CD4-positive, alpha-beta memory T cell (primary cell): ENCODE measurements at places on chromosomes 3 and 15.

- no peaks in the 10 kb centered on the region for H3K36me3 ChIP-seq
- H3K4me1 ChIP-seq, result no peaks in the 10 kb centered on the region
- H3K27ac ChIP-seq, result no peak overlapping the region
- no peak overlapping the region for H3K4me3 ChIP-seq
These were observed 527.7 kb upstream of the TGFBR2 start for GRCh38 chr3:30078736-30079135.

DNA sequence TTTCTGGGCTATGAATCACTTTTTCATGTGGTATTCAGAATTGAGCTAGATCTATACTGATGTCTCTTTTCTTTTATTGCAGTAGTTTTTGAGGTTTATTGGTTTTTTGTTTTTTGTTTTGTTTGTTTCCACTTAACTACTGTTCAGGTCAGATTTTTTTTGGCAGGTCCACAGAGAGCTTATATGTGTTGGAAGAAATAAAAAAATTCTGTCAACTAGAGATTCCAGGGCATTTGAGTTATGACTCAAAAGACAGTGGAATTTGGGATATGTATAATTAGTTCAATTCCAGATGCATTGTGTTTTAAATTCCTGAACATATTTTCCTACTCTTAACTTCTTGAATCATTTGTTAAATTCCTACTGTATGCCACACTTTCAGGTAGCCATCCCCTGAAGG is 727.2 kb downstream of the SI start:
- H3K27ac ChIP-seq, result no peak overlapping the region
- no peaks in the 10 kb centered on the region for H3K27me3 ChIP-seq
- H3K36me3 ChIP-seq, result no peaks in the 10 kb centered on the region
- no peak for DNase-seq
- no peak overlapping the region for H3K4me3 ChIP-seq

DNA sequence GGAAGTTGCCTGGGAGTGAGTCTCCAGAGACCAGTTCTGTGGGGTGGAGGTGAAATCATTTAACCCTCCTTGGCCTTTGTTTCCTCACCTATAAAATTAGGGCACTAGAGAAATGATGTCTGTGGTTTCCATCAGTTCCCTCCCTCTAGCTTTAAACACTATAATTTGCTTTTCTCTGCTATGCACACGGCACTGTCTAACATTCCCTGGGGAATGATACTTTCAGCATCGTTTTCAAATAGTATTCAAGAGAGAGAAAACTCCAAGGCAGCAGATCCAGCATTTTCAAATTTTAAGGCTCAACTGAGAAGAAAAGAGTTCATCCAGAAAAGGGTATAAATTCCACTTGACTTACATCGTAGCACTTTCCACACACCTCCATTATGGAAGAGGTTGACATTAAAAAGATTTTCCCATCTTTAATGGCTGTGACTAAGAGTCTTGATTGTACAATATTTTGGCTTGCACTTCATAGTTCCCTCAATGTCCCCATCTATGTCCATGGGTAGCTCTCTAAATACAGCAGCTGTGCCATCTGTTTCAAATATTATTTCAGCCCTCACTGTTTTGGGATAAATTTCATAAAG is 137.7 kb upstream of the ZPLD1 start:
- H3K4me1 ChIP-seq, result no peaks in the 10 kb centered on the region
- no peaks in the 10 kb centered on the region for H3K27me3 ChIP-seq
- H3K4me3 ChIP-seq, result no peak overlapping the region
- no peak overlapping the region for H3K27ac ChIP-seq

- no peak overlapping the region for H3K4me3 ChIP-seq
- no peaks in the 10 kb centered on the region for H3K36me3 ChIP-seq
- H3K27me3 ChIP-seq, result no peaks in the 10 kb centered on the region
- H3K27ac ChIP-seq, result no peak overlapping the region
- DNase-seq, result no peak
These were observed 80.9 kb downstream of the RAP2B start for GRCh38 chr3:153242896-153243295.

- no peaks in the 10 kb centered on the region for H3K4me1 ChIP-seq
- DNase-seq, result no peak
- no peaks in the 10 kb centered on the region for H3K27me3 ChIP-seq
- no peak overlapping the region for H3K4me3 ChIP-seq
- H3K36me3 ChIP-seq, result no peaks in the 10 kb centered on the region
These were observed 272.8 kb upstream of the TTC14 start for GRCh38 chr3:180329187-180329586.

DNA sequence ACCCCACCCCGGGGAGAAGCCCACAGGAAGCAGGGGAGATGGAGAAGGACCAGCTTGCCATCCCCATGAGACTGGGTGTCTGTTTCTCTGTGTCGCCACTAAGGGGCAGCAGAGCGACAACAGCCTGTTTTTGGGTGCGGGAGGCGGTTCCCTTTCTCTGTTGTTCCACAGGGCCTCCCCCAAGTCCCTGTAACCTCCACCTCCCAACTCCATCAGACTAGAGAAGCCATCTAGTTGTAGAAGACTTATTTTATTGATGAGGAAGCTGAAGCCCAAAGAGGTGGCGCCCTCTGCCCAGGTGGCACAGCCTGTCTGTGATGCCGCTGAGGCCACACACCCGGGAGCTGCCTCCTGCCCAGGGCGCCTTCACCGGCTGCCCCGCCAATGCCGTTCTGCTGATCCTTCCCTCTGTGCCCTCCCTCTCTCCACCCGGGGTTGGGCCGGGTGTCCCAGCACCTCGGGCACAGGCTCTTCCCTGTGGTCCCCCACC is 3.9 kb upstream of the CCDC9B start:
- peak; percentile 71 for DNase-seq
- H3K4me3 ChIP-seq, result no peak overlapping the region
- H3K27me3 ChIP-seq, result no peaks in the 10 kb centered on the region
- H3K4me1 ChIP-seq, result peaks cover 7% of the 10 kb centered on the region
- no peaks in the 10 kb centered on the region for H3K36me3 ChIP-seq
- no peak overlapping the region for H3K27ac ChIP-seq

- no peaks in the 10 kb centered on the region for H3K36me3 ChIP-seq
- no peak for DNase-seq
- H3K27ac ChIP-seq, result no peak overlapping the region
- no peaks in the 10 kb centered on the region for H3K4me1 ChIP-seq
- H3K27me3 ChIP-seq, result no peaks in the 10 kb centered on the region
These were observed 138.7 kb downstream of the PEX5L start for GRCh38 chr3:179898024-179898423.

- H3K27me3 ChIP-seq, result no peaks in the 10 kb centered on the region
- no peak overlapping the region for H3K4me3 ChIP-seq
- no peaks in the 10 kb centered on the region for H3K36me3 ChIP-seq
- H3K4me1 ChIP-seq, result no peaks in the 10 kb centered on the region
- H3K27ac ChIP-seq, result no peak overlapping the region
- DNase-seq, result no peak
These were observed 25.8 kb downstream of the SPSB4 start for GRCh38 chr3:141076797-141077571.

DNA sequence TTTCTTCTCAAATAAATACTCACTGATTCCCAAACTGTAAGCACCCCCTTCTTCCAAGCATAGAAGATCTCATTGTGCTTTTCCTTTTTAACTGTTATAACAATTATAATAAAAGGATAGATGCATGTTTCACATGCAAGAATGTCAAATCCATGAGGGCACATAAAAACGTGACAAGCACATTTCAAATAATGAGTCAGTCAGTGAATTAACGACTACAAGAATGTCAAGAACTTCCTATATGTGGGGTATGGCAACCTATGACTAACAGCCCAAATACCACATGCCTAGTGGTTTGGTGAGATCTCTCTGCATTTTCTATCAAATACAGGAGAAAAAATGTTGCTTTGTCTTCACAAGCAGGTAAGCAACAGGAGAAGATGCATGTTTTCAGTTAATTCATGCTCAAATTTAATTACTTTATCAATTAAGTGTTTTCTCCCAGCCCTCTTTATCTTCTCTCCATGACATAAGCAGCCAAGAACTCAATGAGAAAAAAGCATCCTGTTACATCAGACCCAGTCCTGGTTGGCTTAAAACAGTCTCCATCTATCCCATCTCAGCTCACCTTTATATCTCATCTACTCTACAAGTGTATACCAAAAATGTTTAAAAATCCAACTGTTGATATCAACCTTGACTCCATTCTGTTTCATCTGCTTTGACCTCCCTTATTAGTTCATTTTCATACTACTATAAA is 181.5 kb upstream of the LMCD1 start:
- H3K36me3 ChIP-seq, result no peaks in the 10 kb centered on the region
- no peaks in the 10 kb centered on the region for H3K27me3 ChIP-seq
- H3K27ac ChIP-seq, result no peak overlapping the region
- DNase-seq, result no peak

GRCh38 chr3:50138266-50139200 is 16.6 kb upstream of the SEMA3F start:
- no peaks in the 10 kb centered on the region for H3K27me3 ChIP-seq
- no peak overlapping the region for H3K4me3 ChIP-seq
- no peaks in the 10 kb centered on the region for H3K36me3 ChIP-seq

- H3K4me1 ChIP-seq, result peaks cover 3% of the 10 kb centered on the region
- no peaks in the 10 kb centered on the region for H3K36me3 ChIP-seq
- H3K4me3 ChIP-seq, result no peak overlapping the region
- H3K27ac ChIP-seq, result no peak overlapping the region
- no peaks in the 10 kb centered on the region for H3K27me3 ChIP-seq
These were observed 68.7 kb upstream of the GOLGA8B start for GRCh38 chr15:34651997-34652725.

DNA sequence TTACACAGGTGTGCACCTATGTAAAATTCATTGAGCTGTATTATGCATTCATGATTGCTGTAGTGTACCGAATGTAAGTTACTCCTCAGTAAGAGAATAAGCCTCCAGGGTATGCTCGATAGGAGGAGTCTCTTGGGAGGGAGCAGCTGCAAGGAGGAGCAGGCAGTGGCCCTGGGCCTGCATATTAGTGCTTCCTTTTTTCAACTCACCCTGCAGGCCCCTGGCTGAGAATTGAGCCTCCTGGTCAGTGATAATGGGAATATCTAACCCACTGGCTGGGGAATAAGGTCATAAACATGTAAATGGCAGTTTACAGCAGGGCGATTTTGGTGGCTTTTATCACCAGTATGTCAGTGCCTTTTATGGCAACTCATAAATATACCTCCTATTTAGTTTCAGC is 21.7 kb upstream of the SFMBT1 start:
- no peaks in the 10 kb centered on the region for H3K27me3 ChIP-seq
- peaks cover 10% of the 10 kb centered on the region for H3K4me1 ChIP-seq
- no peaks in the 10 kb centered on the region for H3K36me3 ChIP-seq
- no peak for DNase-seq
- H3K4me3 ChIP-seq, result no peak overlapping the region
